ENCODE measurements at places on chromosomes 5 and 9.

GRCh38 chr5:58641533-58641932 lies 58.7 kb downstream of the RAB3C start:
- DNase-seq: no peak

GRCh38 chr5:67770431-67771025 lies 445.0 kb upstream of the PIK3R1 start:
- DNase-seq: no peak

DNA sequence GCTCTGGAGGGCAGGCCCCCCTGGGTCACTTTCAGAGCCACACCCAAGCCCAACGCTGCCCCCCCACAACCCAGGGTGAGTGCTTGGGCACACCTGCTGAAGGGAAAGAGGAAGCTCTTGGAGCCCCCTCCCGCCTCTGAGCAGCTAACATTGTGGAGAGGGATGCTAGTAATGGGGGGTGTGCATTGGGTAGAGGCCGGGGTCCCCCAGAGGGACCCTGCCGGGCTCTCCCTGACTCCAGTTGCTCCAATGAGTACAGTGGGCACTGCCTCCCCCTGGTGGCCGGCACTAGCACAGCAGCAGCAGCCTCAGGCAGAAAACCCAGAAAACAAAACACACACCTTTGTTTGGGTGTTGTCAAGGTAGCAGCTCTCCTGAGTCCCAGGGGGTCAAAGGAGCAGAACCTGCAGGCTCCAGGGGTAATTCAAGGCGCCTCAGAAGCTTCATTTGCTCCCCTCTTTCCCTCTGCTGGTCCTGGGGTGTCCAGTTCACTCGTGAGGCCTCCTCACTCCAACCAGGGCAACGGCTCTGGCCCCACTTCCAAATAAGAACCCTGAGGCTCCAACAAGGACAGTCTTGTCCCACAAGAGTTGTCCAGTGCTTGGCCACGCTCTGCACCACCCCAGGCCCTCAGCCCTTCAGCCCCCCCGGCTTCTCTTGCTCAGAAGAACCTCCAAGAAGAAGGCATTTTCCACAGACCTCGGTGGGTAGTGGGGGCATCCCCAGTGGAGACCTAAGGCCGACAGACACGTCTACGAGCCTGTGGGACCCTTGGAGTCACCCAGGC lies 16.1 kb downstream of the GBGT1 start:
- no peak for DNase-seq

DNA sequence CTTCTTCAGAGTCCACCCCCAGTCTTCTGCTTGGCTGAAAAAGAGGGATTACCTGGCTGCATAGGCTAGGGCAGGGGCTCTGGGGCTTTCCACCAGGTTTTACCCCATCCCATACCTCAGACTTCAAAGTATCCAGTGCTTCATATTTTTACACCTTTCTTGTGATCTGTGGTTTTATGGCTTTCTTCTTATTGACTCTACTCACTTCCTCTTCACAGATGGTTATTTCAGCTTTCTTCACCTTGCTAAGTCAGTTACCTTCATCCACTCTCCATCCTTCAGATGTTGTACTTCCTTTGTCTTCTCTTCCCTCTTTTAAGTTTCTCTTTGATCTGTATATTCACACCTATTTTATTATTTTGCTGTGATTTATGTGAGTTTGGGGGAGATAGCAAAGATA lies 104.3 kb downstream of the GRIA1 start:
- DNase-seq: no peak

DNA sequence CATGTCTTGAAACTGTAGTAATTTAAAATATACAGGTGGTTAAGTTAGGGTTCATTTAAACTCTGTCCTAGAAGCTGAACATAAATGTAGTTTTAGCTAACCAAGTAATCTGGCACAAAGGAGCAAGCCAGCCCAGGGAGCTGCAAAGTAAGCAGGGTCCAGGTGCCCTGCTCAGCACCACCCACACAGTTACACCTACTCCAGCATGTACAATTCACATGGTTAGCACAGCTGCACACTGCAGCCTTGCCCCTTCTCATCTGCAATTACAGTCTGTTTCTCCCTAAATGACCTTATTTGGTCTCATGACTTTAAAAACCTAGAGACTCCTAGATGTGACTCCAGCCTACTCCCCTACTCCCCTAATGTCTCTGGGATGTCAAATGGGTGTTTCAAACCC lies 128.4 kb downstream of the EPB41L4A start:
- no peak for DNase-seq

DNA sequence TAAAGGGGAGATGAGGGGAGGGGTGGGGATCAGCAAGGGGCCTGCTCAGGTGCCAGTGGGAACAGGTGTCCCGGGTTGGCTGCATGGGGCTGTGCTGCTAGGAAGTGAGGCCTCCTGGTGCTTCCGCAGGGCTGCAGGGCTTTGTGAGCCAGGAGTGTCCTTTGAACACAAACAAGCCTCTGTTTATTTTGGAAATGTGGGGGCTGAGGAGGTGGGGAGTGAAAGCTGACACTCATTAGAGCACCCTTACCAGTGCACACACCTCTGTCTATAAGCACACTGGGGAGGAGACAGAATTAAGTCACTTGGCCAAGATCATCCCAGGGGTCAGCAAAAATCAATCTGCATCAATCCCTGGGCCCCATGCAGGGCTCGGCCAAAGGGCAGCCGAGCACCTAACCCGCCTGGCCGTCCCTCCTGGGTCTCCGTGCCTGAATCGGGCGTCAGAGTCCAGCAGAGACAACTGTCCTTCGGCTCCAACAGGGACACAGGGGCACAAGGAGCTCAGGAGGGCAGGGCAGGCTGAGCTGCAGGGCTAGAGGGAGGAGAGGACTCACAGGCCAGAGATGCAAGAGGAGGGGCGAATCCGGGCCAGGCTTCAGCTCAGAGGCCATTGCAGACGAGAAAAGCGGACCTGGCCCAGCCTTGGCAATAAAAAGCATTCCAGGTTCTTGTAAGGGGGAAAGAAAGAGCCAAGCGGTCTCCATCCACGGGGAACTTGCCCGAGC lies 99.8 kb downstream of the VAV2 start:
- DNase-seq: no peak

- no peak for DNase-seq
These were observed 29.8 kb upstream of the RPL26L1 start for GRCh38 chr5:172929371-172929838.

GRCh38 chr5:147756566-147756965 lies 26.0 kb downstream of the JAKMIP2 start:
- DNase-seq: no peak

- no peak for DNase-seq
These were observed 301.7 kb upstream of the PCSK5 start for GRCh38 chr9:75588808-75589207.

DNA sequence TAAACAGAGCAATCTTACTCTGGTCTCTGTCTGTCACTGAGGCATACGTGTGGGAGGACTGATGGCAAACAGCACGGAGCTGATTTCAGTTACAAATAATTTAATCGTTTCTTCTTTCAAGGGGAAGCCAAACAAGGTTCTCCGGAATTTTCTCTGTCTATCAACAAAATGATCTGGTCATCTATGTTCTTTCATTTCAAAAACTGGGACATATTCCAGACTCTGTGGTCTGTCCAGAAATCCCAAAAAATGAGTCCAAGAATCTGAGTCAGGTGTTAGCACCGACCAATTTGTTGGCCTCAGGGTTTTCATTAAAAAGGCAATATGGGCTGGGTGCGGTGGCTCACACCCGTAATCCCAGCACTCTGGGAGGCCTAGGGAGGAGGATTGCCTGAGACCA lies 69.9 kb upstream of the ZNF608 start:
- DNase-seq: no peak

- no peak for DNase-seq
These were observed 19.4 kb downstream of the CDKN2AIPNL start for GRCh38 chr5:134392301-134392700.

DNA sequence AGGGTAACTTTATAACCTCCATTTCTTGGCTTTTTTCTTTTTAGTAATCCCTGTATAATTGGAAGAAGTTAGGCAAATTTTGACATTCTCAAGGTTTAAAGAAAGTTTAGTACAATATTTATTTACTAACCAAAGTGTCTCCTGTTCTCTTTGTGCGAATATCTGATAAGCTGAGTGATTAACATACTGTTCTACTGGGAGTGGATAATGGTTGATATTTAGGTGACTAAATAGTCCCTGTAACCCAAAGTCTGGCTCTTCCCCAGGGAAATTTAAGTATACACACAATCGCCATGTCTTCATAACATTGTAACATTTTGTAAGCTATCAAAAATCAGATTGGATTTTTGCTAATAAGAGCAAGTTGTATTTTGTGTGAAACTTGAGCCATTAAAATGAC lies 40.0 kb downstream of the CCNH start:
- DNase-seq: no peak

GRCh38 chr5:9547122-9547947 lies 1.5 kb upstream of the SEMA5A start:
- DNase-seq: no peak

DNA sequence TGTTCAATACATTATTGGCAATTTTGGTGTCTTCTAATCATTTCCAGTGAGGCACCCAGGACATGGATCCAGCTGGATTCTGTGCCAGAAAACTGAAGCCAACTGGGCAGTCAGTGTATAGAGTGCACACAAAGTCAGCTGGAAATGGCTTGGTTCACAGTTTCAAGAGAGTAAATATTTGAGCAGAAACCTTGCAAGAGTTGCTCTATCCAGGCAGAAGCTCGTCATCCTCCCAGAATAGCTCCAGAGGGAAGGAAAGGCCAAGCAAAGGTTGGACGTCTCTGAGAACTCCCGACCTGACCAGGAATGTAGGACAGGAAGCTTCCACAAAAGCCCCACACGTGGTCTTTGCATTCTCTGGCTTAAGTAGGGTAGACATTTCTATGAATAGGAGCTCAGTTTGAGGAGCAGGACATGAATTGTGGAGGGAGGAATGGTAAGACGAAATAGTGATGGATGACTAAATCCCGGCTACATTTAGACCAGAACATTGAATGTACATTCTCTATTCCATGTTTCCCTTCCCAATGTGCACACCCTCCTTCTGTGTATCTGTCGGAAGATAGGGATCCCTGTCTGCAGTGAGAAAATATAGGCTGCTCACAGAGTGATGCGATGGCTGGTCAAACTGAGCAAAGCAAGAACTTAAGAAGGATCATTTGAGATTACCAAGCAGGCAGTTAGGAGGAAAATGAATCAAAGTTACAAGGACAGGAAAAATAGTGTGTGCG lies 72.7 kb upstream of the FCN2 start:
- DNase-seq: no peak

GRCh38 chr9:131012396-131012917 lies 3.5 kb downstream of the LAMC3 start:
- DNase-seq: no peak

GRCh38 chr5:166980666-166981065 lies 1310.8 kb upstream of the WWC1 start:
- DNase-seq: no peak

- no peak for DNase-seq
These were observed at the start of gene STC2 for GRCh38 chr5:173327948-173328843. Gene STC2, minus strand, starts transcription at chr5:173328414. Its CDS starts 221 bp downstream, at chr5:173328193.

DNA sequence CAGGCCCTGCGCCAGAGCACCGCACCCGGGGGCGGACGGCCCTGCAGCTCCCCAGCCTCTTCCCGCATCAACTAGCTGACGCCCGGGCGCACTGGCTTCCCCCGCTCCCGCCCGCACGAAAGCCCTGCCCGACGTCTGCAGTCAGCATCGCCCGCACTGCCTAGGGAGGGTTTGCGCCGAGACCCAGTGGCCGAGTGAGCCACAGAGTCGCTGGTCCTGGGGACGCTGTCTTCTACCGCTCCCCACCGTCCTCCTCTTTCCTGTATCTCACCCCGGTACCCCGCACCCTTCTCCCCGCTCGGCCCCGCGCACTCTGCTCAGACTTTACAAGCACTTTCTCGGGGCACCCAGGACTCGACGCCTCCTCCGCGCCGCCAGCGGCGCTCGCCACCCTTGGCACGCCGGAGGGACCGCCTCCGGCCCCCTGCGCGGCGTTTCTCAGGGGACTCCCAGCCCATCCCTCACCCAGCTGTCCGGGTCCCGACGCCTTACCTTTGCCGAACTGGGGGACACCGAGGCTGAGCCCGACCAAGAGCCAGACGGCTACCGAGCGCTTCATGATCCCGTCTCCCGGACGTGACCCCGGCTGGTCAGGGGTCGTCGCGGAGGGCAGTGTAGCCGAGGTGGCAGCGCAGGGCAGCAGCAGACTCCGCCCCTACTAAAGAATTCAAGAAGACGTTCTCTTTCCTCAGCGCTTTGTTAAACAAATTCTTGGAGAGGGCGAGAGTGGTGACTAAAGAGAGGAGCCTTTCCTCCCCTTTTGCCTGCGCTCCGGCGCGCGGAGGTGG lies 670 bp downstream of the EDIL3 start:
- no peak for DNase-seq

DNA sequence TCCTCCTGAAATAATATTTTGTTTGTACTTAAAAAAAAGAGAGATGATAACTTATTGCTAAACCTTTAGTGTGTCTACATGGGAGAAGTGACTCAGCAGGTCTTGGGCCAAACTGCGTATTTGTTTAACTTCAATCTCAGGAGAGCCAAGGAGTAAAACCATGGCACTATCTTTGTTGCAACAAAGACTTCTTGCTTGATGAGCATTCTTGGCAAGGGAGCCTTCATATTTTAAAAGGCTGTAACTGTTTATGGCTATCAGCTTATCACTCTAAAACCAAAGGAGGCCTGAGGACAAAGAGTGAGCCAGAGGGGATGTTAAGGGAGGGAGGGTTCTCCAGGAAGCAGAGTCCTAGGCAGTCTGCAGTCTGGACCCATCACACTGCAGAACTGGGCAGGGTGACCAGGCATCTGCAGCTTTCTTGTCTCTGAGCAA lies 216.2 kb upstream of the S1PR3 start:
- no peak for DNase-seq

DNA sequence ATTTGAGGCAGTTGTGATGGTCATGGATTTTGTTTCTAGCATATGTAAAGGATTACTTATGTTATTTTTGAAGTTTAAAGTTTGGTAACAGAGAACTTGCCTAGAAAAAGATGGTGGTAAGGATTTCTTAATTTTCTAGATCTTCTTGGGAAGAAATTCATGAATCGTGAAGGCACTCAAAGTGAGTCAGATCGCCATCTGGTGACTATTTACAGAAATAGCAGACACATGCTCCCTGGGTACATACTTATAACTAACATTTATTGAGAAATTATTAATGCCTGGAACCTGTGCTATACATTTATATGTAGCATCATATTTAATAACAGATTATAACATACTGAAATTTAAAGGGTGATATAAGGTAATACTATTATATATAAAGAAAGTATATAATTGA lies 299.7 kb downstream of the IZUMO3 start:
- no peak for DNase-seq

DNA sequence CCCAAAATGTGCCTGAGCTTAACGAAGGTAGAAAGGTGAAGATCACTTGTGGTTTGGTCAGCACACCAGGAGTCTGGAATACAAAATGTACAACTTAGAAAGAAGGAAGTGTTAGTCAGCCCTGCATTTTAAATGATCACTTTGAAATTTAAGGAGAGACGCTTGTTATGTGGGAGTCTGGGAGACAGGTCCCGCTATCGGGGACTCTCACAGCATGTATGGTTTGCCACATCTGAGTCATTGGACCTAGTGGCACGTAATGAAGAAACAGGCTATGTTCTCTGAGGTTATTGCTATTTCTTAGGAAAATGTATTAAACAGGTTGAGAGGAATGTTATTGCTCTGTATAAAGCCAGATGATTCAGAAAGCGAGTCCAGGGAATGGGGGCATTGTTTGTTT lies 2362.5 kb upstream of the WWC1 start:
- no peak for DNase-seq

Data from cortex of kidney (tissue), 1 donor.